ENCODE measurements at places on chromosomes 11 and 22.

GRCh38 chr11:132718711-132719671 is 813.3 kb downstream of the OPCML start:
- peak; percentile 14 for DNase-seq

DNA sequence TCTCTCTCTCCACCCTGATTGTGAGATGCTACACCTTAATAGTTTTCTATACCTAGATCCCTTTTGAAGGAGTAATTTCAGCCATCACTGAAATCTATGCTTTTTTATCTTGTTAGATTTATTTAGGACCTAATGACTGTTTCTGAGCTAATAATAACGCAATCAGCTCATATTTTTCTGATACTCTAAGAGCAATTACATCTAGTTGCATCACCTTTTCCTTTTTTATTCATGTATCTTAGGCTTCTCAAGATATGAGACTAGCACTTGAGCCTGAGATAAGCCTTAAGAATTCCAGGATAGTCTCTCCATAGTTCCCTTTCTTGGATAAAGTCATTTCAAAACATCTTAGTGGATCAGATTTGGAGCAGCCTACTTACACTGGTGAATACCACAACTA is 25.1 kb upstream of the CAVIN3 start:
- no peak for DNase-seq

- no peak for DNase-seq
These were observed 1333.9 kb downstream of the BRD1 start for GRCh38 chr22:48493733-48494132.

DNA sequence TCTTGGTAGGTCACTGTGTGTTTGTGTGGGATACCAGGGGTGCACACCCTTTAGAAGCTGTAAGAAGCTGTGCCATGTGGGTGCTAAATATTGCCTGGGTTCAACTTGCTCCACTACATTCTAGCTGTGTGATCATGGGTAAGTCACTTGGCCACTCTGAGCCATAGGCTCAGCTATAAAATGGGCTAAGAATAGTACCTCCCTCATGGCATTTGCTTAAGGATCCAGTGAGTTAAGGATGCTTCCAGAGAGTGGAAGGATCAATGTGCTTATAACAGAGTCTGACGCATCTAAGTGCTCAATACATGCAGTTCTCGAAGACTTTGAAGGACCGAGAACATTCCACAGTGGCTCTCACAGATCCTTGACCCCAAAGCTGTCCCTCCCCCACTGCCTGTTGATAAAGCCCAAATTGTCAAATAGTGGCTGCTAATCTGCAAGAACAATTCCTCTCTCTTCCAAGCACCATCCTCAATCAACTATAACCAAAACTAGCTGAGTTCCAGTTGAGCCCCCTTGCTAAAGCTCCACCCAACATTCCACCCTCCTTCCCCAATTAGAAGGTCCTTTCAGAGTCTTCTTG is 13.2 kb upstream of the TMPRSS6 start:
- no peak for DNase-seq

GRCh38 chr22:27772984-27773498 is 28.5 kb downstream of the MN1 start:
- DNase-seq, result no peak

DNA sequence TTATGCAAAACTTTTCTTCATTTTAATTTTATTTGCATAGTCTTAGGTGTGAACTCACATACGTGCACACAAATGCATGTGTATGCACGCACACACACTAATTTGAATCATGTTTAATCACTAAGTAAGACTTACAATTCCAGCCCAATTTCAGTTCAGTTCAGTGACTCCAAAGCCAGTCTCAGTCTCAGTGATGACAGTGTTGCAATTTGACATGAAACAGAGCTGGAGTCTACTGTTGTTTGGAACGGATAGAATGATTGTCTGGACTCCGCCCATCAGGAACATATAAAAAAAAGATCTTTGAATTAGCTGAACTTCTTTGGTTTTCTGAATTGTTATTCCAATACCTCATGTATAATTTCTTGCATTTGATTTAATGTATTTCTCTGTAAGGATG is 14.9 kb upstream of the OR51S1 start:
- no peak for DNase-seq

DNA sequence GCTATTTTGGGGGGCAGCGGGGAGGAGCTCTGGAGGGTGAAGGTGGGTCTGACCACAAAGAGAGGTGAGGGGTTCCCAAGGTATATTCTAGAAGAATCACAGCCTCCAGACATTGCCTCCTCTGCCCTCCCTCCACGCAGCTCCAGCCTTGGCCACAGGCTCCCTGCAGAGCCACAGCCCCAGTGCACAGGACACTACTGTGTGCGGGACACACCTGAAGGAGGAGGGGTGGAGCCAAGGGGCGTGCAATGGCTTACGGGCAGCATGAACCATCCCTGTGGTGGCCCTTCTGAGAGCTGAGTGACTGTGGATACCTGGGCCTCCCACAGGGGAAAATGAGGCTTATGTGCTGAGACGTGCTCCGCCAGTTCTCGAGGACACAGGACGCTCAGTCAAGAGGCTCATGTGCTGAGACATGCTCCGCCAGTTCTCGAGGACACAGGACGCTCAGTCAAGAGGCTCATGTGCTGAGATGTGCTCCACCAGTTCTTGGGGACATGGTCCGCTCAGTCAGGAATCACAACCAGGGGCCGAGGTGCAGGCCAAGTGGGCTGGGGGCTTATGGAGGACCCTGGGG is 417.3 kb downstream of the SHANK2 start:
- DNase-seq, result no peak

GRCh38 chr11:67315325-67315909 is 12.1 kb downstream of the SSH3 start:
- no peak for DNase-seq
